ENCODE measurements at places on chromosomes 2 and 18. TPM values are rescaled to one million over a fixed set of nuclear protein-coding genes. Genes with fewer than 3 reads are reported as not detected.

Gene CRYGB
- total RNA-seq, result not detected

GRCh38 chr2:21411741-21412140, 288.0 kb downstream of the TDRD15 start:
- no peak for DNase-seq

Gene ALPG
- total RNA-seq, result not detected

Gene SPATS2L
- 40.8 TPM for total RNA-seq

GRCh38 chr2:209501579-209501978, 77.7 kb downstream of the MAP2 start:
- DNase-seq, result no peak

Gene CEP68
- total RNA-seq, result 46.5 TPM

Gene MERTK
- 2.4 TPM for total RNA-seq

DNA sequence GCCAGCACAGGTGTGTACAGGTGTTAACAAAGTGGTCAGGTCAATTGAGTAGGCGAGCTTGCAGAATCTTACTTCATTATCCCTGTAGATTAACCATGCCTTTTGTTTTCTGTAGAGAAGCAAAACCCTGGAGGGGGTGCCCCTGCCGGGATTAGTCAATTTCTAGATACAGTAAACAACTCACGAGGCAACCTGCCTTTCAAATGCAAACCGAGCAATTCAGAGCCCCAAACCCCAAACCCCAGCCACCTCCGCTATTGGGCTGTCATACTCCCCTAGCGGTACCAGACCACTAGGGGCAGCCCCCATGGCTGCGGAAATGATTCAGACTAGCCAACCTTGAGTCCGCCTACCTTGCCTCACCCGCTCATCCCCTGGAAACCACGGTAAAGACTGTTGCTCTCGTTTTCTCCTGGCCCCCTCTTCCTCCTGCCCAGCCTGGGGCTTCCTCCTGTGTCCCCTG, 61.4 kb upstream of the KIF5C start:
- DNase-seq, result no peak

Gene TBR1
- 73.8 TPM for total RNA-seq

Gene CXCR4
- 68.5 TPM for total RNA-seq

Gene FRZB
- 17.1 TPM for total RNA-seq

DNA sequence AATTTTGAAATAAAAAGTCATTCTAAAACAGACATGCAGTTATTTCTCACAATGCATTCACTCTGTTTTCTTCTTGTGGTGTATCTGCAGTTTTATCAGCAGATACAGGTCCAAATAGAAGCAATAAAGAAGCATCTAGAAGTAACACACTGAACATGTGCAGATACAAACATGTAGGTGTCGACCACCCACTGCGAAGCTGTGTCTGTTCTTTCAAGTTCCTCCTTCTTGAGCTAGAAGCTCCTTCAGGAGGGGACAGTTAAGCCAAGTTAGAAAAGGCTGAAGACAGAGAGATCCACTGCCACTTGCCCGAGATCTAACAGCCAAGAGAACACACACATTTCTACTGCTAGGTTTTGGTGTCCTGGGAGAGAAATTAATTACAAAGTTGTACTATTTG, 30.1 kb downstream of the WDFY1 start:
- DNase-seq, result no peak

Gene RAD51AP2
- total RNA-seq, result 0.82 TPM

GRCh38 chr2:46298522-46299353, 1.5 kb downstream of the EPAS1 start:
- DNase-seq, result peak; percentile 55

- no peak for DNase-seq
Observed at GRCh38 chr2:133936096-133936495, 317.8 kb upstream of the MGAT5 start.

Gene GPR39
- 2.9 TPM for total RNA-seq

Data from frontal cortex (tissue), 4 donors.